ENCODE measurements at places on chromosomes 5 and 9.
A peak's percentile ranks its signal among the peaks of the same experiment; 100 is the strongest.

DNA sequence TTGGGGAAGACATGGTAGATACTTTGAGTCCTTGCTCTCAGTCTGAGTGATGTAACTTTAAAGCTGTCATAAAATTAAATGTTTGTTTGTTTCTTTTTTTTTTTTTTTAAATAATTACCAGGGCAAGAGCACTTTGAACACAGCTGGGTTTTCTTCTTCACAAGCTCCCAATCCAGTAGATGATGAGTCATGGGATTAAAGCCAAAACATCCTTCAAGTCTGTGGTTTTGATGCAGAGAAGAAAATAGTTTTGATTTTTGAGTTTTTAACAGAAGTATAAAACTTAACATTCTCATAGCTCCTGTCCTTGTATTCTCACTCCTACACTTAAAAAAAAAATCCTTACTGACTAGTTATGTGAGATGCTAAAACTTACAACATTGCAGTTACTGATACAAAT, 34.8 kb upstream of the IL31RA start:
- DNase-seq: no peak

GRCh38 chr5:1524799-1525623, 1.3 kb upstream of the LPCAT1 start:
- no peak for DNase-seq

DNA sequence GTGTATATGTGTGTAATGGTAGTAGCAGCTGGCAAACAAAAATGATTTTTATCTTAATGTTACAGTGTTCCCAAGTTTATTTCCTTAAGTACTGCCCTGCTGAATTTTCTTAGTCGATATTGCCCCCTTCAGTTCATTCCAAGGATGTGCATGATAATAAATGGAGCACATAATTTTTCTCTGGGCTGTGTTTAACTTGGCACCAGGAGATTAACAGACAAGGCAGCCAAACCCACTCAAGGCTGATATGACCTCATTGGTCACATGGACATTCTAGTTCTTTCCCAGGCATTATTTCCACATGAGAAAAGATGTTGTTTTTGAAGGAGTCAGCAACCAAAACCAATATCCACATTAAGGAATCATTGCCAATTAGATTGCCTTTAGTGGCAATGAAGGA, 61.8 kb downstream of the COX7C start:
- peak; percentile 29 for DNase-seq

GRCh38 chr5:110203661-110204060, 513.9 kb downstream of the MAN2A1 start:
- DNase-seq: no peak

DNA sequence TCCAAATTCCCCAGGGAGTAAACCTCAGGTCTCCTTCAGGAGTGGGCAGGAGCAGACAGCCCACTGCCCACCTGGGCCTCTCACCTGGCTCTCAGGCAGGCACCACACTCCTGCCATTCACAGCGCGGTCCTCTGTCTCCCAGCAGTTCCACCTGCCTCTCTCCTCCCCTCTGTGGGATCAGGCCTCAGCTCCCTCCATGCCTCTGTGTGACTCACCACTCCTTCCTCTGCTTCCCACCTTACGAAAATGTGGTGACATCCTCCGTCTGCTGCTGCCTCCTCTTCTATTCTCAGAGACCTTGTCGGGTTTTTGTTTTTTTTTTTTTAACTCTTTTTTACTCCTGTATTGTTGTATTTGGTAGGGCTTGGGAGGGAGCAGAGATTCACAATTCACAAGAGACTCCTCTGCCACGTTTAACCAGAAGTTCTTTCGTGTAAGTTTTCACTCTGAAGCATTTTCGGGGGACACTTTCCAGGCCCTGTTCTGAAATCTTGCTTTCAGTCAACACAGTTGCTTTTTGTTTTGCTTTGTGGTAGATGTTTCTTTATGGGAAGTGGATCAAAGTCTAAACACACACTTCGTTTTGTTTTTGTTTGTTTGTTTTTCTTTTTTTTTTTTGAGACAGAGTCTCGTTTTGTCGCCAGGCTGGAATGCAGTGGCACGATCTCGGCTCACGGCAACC, 21.1 kb upstream of the CDKN2AIPNL start:
- DNase-seq: no peak

DNA sequence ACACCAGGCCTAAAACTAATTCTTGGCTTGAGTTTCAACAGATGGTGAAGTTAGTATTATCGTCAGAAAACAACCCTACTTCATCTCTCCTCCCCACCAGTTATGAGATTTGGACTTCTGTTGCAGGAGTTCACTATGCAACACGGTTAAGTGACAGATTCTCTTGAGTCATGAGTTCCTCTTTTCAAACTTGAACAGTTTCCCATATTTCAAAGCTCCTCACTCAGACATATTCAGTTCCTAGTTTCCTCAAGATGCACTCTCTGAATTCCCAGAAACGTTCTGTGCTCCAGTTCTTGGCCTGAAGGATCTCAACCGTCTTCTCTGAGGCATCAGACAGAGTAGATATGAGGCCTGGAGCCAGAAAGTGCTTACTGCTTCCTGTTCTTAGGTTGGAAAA, 7.3 kb upstream of the PTGER4 start:
- DNase-seq: peak; percentile 50

DNA sequence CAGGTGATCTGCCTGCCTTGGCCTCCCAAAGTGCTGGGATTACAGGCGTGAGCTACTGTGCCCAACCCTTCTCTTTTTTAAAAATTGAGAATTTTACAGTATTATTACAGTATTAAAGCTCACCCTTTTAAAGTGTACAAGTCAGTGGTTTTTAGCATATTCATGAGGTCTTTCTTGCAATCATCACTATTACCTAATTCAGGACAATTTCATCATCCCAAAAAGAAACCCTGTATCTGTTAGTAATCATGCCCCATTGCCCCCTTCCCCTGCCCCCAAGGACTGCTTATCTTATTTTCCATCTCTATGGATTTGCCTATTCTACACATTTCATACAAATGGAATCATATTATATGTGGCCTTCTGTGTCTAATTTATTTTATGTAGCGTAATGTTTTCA, 22.6 kb upstream of the MEGF9 start:
- DNase-seq: no peak

DNA sequence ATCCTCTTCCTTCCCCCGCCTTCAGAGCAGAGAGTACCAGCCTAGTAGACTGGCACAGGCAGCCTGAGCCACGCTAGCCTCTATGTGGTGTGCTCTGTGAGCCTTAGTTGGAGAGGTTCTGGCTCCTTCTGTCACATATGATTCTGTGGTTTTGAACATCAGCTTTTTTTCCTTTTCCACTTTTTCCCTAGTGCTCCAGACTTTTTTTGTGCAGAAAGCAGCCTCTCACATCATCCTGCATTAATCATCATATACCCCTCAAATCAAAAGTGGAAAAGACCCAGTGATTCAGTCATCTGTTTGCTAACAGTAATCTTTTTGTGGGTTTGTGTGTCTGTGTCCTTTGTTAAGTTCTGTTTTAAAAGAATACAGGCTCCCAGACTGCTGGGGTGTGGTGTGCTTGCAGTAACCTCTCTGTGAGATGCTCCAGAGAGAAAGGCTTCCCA, 663.9 kb upstream of the RGMB start:
- DNase-seq: no peak

GRCh38 chr5:135242021-135242865, 156.8 kb downstream of the MACROH2A1 start:
- no peak for DNase-seq

- DNase-seq: no peak
These were observed 28.3 kb downstream of the UHRF2 start for GRCh38 chr9:6441269-6441668.

GRCh38 chr5:132226516-132227234, 978 bp downstream of the P4HA2 start:
- no peak for DNase-seq

DNA sequence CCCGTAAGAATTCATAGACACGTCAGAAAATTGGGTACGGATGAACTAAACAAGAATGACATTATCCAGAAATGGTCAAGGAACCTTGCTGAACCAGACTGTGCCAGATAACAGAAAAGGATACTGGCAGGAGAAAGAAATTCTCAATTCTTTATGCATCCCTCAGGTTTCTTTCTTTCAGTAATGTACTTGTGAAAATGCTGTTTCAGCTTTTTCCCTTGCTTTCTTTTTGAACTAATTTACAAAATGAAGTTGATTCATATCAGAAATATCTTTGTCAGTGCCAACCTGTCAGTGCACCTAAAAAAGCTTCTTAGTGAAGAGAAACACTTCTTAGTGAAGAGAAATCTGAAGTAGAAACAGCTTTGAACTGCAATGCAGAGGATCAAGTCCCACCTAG, 643.6 kb upstream of the RORB start:
- no peak for DNase-seq

- DNase-seq: no peak
These were observed 23.3 kb upstream of the ZDHHC12 start for GRCh38 chr9:128747241-128747640.

- DNase-seq: no peak
These were observed 41.9 kb upstream of the PLPP6 start for GRCh38 chr9:4620057-4620765.

GRCh38 chr9:137552022-137552768, 516 bp downstream of the MRPL41 start:
- DNase-seq: no peak

DNA sequence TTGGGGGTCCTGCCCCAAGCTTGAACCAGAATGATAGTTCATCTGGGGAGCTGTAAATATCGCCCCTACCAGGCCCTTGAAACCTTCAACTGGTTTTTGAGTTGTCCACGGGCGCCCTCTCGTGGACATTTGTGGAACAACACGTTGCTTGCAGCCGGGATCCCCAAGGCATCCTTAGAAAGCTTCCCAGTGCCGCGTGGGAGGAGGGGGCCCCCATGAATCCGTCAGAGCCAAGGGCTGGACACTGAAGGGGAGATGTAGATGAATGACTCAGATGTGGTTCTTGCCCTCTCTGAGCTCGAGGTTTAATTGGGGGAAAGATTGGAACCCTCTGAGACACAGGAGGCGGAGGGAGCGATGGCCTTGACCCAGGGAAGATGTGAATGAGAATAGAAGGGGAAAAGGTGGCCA, 31.8 kb upstream of the ORM1 start:
- peak; percentile 70 for DNase-seq

DNA sequence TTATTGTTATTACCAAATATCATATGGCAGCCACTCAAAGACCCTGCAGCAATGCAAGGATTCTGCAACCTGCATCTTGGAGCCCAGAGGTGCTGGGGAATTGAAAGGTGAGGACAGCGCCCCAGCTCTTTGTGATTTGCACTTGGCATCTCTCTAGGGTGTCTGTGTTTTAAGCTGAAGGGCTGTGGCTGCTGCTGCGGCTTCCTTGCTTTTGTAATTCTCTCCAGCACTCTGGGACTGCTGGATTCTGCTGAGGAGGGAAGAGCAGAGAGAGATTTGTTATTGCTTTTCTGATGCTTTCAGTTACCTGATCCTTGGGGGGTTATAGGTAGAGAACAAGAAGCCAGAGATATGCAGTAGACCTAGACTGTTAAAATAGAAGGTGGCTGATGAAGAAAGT, 562.4 kb downstream of the EBF1 start:
- no peak for DNase-seq

- DNase-seq: no peak
These were observed 694 bp upstream of the PLAA start for GRCh38 chr9:26947736-26948135.

DNA sequence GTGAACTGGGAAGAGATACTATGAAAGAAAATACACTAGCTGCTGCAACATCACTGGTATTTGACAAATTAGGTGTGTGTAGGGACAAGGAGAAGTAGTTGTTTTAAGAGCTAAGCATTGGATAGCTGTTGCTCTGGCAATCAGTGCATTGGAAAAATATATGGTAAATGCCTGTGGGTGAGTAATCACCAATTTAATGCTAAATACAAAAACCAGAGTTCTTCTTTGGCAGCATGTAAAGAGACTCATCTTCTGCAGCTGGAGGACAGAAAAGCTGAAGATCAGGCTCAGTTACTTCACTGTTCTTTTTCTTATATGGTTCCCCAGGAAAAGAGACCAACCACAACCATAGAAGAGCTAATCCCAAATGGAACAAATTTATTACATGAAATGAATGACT, 201.8 kb upstream of the MPDZ start:
- DNase-seq: no peak

Measured in B cell (primary cell).